ENCODE measurements at places on chromosomes 13 and 19.
A peak's percentile ranks its signal among the peaks of the same experiment; 100 is the strongest.

DNA sequence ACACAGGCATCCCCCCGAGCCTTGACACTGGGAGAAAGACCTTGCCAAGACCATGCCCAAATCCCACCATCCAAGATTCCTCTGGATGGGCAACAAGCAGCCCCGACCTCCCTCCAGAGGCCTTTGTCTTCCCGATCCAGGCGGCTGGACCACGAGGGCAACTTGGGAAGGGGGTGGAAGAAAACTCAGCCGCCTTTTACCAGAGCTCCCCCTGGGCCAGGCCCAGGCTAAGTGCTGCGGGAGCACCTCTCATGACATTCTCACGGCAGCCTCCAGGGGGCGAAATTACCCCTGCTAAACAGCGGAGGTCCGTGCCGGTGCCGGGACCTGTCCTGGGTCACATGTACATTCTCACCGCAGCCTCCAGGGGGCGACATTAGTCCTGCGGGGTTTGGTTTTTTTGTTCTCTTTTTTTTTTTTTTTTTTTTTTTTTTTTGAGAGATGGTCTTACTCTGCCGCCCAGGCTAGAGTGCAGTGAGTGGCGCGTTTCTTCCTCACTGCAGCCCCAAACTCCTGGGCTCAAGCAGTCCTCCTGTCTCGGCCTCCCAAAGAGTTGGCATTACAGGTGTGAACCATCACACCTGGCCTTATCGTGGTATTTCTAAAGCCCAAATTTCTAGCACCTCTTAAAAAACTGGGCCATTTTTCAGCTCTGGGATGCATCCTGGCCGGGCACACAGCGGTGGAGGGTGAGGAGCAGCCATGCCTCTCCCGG, 2.1 kb upstream of the RSPH6A start:
- peak; percentile 96 for DNase-seq

DNA sequence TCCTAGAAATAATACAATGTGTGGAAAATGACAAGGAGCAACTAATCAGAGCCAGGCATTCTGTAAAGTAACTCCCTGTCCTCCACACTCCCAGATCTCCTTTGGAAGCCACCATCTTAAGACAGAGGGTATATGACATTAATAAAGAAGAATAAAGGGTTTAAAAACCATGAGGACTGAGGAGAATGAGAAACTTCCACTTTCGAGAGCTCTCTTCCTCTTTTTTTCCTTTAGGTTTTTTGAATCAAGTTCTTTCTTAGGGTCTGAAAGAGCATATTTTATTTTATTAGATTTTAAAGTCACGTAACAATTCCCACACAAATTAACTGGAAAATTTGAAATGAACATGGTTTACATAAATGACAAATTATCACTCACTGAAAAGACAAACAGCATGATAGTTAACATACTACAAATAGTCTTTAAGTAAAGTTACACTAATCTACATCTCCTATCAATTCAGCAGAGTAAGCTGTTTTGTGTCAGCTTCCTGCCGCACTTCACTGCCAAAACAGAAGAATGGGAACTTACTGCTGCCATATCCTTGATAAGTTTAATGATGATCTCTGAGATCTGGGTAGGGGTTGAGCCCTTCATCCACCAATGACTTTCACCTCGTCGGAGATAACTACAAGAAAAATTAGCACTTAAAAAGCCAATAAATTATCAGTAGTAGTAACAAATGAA, 38.6 kb upstream of the FBXL3 start:
- no peak for DNase-seq

DNA sequence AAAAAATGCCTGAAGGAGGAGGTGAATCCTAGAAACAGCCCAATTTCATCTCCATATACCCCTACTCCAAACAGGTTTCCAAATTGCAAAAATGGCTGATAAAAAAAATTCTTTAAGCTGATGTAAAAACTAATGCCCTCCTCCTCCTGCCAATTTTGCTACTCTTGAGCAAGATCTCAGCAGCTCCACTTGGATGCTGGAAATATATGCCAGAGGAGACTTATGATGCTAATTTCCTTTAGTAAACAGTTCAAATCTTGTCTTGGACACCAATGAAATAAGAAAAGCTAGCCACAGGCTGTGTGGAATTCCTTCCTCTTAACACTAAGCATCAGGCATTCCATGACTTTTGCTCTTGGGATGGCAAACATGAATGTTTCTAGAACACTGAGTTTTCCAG, 67.5 kb downstream of the INSR start:
- no peak for DNase-seq

- DNase-seq: no peak
Observed at GRCh38 chr13:43884222-43884621, 4.5 kb downstream of the LACC1 start.

- DNase-seq: no peak
Observed at GRCh38 chr13:84873951-84874350, 925.3 kb downstream of the SLITRK6 start.

DNA sequence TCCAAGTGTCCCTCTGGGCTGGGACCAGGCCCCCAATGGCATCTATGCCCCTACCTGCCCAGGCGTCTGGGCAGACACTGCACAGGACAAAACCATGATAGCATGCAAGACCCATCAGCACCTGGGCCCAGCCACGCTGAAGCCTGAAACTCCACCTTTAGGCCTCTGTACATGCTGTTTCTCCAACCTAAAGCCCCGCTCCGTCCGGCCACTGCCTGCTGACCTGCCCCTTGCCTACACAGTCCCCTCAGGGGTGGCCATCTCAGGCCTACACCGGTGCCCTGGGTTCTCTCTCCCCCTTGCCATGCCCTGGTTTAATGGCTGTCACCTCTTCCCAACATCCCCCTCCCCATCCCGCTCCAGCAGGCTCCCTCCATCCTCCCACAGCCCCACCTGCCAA, 15.3 kb downstream of the GJA3 start:
- no peak for DNase-seq

- no peak for DNase-seq
Observed at GRCh38 chr13:66689037-66689619, 541.0 kb downstream of the PCDH9 start.

DNA sequence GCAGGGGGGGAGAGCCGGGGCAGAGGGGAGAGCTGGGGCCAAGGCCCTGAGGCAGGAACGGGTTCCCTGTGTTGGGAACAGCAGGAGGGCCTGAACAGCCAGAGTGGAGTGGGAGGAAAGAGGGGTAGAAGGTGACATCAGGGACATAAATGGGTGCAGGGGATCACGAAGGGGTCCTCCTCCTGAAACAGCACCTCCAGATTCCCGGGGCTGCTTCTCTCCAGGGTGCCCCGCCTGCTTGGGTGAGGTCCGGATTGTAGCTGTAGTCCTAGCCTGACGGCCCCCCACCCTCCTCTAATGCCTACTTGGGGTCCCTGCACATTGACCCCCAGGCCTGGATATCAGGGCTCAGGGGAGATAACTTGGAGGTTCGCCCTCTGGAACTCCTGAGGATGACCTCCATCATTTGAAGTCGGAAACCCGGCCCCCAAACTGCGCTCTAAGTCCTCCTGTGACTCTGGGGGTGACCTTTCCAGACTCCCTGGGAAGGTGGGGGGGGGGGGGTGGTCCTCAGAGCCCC, 473 bp upstream of the SCN1B start:
- no peak for DNase-seq

GRCh38 chr13:28299916-28300315, 161.6 kb downstream of the PAN3 start:
- DNase-seq: no peak

- DNase-seq: no peak
Observed at GRCh38 chr13:49190901-49191300, 29.2 kb upstream of the MLNR start.

DNA sequence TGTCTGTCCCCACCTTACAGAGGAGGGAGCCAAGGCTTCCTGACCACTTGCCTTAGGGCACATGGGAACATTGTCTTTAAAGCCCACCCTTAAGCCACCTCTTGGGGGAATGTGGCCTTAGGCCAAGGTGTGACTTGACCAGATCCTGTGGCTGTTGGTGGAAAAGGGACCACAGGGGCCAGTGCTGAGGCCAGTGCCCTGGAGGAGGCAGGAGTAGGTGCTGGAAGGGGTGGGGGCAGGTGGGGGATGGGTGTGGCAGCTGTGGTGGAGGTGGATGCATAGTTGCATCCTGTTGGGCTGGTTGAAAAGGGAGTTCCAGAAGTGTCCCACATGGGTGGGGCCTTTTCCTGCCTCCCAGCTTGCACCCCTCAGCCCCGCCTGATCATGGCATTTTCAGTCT, 44.8 kb downstream of the DNM2 start:
- DNase-seq: no peak

DNA sequence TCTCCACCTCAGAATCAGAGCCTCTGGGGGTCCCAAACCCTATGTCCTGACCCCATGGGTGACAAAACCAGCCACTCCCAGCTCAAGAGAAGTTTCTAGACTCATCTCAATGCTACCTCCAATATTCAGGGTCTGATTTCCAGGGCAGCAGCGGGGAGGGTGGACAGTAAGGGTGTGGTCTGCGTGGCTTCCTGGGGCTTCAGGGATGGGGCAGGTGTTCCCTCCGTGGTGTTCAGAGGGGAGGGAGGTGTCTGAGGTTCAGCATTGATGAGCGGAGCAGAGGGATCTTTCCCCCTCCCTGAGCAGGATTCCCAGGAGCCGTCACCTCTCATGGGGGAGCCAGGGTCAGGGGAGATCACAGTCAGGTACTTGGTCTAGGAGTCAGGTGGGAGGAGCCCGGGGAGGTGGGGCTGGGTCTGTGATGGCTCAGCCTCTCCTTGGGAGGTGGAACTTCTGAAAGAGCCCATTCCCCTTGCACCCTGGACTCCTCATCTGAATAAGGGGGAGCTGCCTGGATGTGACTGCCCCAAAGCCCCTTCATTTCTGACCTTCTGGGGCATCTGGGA, 2.9 kb downstream of the LILRA2 start:
- DNase-seq: no peak

GRCh38 chr13:111468037-111468959, 147.9 kb downstream of the TEX29 start:
- no peak for DNase-seq

DNA sequence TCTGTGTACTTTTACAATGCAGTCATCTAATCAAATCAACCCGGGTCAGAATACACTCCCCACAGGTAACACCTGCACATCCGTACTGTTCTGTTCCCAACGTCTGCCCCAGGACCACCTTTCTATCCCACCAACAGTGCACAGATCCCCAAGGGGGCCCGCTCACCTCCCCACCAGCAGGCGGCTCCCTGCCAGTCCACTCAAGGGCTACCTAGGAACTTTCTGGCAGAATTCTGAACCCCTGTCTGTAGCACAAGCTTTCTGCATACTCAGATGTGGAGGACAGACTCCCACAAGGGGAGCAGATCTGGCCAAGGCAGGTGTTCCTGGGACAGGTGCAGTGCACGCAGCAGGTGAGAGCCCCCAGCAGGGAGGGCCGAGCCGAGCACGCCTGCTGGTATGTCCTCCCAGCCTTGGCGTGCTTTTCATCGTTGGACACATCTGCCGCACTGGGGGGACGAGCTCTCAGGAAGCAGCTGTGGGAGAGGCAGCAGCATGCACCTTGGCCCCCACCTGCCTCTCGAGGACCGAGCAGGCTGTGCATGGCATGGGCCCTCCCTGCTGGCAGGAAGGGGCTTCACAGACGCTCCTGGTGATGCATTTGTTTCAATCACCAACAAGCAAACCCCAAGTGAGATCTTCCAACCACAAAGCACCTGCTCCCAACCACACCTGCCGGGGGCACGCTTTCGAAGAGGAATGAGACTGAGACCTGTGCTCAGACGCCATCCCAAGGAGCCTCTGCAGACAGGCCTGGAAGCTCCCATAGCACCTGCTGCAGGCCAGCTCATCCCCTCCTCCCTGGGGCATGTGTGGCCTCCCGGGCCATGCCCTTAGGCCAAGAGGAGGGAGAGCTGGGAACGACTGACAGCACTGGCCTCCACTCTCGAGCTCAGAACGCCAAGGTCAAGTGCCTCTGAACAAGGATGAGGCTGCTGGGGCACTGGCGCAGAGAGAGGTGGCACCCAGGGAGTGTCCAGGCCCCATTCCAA, 35.9 kb downstream of the RAB20 start:
- DNase-seq: no peak
